ENCODE measurements at places on chromosomes 6 and 20.

DNA sequence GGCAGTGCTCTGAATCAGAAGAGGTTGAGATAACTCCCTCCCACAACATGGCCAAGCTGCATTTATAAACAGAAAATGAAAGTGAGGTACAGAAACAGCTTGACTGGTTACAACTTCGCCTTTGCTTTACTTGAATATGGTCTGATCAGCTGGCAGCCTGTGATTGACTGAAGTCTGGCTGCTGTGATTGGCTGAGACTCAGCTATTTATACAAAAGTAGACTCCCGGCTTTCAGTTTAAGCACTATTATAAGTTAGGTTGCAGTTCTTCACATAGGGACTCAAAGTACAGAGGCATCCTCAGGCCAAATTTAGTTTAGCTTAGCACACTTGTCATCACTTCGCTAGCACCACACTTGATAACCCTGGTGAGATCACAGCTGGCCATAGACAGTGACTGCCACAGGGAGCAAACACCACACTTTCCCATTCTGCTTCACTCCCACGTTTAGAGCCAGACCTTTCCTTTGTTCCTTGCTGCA, 362.6 kb downstream of the EPM2A start:
- DNase-seq = no peak

GRCh38 chr6:36305885-36306284, 30.8 kb downstream of the BNIP5 start:
- no peak for DNase-seq

GRCh38 chr20:41717483-41717882, 99.3 kb upstream of the CHD6 start:
- DNase-seq = peak; percentile 28

DNA sequence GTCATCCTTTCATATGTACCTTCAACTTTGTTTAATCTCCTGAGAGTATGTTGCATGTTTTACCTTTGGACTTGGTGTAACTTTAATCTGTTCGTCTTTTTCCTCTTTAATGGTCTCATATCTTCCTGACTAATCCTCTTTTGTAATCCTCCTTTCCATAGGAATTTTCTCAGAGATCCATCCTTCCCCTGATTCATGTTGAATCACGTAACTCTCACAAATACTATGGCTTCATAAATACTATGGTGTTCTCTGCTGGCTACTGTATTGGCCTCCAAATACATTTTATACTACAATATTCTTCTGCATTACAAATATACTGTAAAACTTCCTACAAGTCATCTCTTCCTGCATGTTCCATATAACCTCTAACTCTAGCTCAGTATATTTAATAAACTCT, 317.7 kb upstream of the ADGRB3 start:
- DNase-seq = no peak

- no peak for DNase-seq
These were observed 95.9 kb upstream of the KCNQ5 start for GRCh38 chr6:72525821-72526510.

GRCh38 chr6:27144740-27145079, 102.8 kb upstream of the PRSS16 start:
- DNase-seq = no peak

- DNase-seq = no peak
These were observed 12.0 kb downstream of the ITPR3 start for GRCh38 chr6:33633084-33633461.

DNA sequence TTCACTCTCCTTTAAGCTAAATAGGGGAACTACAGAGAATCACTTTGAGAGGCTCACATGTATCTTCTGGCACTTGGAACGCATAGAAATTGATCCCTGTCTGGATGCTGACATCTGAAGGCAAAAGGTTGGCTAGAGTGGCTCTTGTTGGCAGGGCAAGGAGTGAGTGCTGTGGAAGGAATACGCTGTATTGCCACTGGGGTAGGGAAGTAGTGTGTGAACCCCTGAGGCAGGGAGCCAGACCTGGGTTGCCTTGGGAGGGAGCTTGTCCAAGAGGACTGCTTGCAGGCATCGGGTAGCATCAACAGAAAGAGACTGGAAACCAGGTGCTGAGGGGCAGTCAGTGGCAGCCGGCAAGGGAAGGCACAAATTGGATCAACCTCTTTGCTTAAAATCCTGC, 8.9 kb upstream of the MMS22L start:
- DNase-seq = no peak

GRCh38 chr6:120173250-120173649, 823.7 kb upstream of the MAN1A1 start:
- DNase-seq = no peak

DNA sequence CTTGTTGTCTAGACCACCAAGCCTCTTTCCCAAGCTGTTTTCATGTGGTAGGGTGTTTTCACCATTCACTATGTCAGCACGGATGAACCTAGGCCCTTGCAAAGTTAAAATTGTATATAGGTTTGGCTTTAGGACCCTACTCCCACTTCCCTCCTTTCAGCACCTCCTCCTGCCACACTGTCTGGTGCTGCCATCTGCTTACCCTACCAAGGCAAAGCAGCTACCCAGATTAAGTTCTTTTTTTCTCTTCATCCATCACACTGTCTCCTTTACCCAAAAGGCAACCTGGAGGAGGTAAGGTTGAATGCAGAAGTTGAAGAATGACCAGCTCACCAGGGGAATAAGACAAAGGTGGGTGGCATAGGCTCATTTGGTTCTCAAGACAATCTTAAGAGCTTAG, 184.0 kb downstream of the CDC5L start:
- DNase-seq = no peak

DNA sequence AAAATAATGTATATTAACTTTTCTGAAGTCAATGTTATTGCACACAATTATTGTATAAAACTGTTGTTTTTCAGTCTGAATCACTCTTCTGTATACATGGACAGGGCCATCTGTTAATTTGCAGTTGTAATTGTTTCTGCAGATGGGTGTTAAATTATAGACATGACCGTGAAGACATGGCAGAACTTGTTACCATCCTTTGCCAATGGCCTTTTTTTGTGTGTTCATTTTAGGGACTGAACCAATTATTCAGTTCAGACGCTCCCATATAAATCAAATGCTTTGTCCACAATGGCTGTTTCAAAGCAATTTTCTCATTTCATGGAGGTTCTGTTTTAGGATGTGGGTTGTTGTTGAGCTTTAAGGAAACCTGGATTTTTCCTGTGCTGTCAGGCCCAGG, 533.7 kb downstream of the DOK5 start:
- no peak for DNase-seq

- DNase-seq = no peak
These were observed 299.8 kb downstream of the CD83 start for GRCh38 chr6:14417377-14417776.

DNA sequence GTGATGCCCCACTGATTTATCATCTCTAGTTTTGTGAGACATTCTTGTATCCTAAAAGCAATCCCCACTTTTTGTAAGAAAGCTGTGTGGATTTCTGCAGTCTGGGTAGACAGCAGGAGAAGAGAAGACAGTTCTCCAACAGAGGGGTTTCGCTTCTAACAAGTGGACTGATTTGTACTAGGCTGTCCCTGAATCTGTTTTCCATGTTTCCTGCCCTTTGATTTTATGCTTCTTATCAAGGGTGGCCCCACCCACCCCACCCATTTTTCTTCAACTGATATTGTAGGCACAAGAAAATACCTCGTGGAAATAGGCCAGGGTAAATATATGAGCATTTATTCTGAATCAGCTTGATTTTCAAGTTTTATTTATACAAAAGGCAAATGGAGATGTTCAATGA, 25.7 kb upstream of the JAG1 start:
- no peak for DNase-seq

DNA sequence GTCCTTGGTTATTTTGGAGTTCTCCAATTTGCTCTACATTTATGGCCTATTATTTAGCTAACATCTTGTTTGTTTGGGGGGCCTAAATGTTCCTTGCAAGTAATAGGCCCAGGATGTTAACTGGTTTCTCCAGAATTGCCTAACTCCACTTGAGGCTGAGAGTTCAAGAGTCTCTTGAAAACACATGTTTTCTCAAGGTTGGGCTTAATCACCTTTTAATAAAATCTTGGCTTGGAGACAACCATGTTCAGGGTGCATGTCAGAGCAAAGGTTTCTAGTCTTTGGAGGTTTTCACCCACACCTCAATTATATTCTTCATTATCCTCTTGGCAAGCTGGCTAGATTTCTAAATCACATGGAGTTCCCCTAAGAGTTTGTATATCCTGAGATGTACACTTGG, 54.2 kb downstream of the KLHL31 start:
- DNase-seq = no peak

- no peak for DNase-seq
These were observed 83.3 kb downstream of the PLCB1 start for GRCh38 chr20:8215361-8215781.

DNA sequence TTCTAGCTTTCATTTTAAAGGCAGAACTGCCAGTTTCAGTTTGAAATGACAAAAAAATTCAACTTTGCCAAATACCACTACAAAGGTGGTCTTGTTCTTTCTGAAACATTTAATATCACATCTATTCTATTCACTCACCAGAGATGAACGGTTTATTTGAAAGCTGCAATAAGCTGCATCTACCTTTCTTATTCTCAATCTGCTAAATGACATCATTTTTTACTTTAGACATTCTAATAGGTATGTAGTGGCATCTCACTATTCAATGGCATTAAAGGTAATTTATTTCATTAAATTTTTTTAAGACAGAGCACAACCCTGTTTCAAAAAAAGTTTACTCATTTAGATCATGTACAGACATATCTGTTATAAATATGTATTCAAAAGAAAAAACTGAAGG, 66.5 kb upstream of the SMIM29 start:
- DNase-seq = no peak

DNA sequence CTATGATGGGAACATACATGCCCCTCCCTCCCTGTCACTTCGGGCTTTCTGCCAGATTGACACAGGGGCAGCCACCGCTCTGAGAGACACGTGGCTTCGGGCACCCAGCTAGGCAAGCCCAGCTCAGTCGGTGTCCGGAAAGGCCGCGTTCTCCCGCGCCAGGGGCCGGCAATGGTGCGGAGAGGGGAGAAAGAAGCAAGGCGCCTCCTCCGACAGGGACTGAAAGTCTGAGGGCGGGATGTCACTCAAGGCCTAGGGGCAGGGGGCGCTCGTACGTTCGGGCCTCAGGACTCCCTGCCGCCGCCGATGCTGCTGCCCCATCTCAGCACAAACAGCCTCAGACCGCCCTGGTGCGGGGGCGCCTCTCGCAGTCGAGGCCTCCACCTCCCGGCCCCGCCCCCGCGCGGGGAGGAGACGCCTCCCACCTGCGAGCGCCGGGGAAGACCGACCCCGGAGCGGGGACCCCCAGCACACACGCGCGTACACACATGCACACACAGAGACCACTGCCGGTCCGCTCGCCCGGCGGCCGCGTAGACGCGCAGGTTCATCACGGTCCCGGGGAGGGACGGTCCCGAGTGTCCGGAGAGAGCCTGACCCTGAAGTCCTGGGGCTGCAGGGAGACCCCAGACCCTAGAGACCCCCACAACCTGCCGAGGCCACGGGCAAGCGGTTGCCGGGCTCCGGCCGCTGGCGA, 1.9 kb downstream of the GRM4 start:
- peak; percentile 82 for DNase-seq

GRCh38 chr6:562052-562676, 94.7 kb downstream of the HUS1B start:
- no peak for DNase-seq

DNA sequence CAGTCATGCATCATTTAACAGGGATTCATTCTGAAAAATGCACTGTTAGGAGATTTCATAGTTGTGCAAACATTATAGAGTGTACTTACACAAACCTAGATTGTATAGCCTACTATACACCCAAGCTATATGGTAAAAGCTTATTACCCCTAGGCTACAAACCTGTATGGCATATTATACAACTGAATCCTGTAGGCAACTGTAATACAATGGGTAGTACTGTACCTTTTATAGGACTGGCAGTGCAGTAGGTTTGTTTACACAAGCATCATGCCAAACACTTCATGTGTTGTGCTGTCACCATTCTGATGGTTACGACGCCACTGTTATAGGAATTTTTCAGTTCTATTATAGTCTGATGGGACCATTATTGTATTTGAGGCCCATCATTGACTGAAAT, 39.3 kb upstream of the KHDC1 start:
- DNase-seq = no peak

- DNase-seq = no peak
These were observed 43.1 kb upstream of the UNC93A start for GRCh38 chr6:167247814-167248595.

DNA sequence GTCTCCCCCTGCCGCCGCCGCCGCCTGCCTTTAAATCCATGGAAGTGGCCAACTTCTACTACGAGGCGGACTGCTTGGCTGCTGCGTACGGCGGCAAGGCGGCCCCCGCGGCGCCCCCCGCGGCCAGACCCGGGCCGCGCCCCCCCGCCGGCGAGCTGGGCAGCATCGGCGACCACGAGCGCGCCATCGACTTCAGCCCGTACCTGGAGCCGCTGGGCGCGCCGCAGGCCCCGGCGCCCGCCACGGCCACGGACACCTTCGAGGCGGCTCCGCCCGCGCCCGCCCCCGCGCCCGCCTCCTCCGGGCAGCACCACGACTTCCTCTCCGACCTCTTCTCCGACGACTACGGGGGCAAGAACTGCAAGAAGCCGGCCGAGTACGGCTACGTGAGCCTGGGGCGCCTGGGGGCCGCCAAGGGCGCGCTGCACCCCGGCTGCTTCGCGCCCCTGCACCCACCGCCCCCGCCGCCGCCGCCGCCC, 474 bp downstream of the CEBPB start:
- peak; percentile 63 for DNase-seq

DNA sequence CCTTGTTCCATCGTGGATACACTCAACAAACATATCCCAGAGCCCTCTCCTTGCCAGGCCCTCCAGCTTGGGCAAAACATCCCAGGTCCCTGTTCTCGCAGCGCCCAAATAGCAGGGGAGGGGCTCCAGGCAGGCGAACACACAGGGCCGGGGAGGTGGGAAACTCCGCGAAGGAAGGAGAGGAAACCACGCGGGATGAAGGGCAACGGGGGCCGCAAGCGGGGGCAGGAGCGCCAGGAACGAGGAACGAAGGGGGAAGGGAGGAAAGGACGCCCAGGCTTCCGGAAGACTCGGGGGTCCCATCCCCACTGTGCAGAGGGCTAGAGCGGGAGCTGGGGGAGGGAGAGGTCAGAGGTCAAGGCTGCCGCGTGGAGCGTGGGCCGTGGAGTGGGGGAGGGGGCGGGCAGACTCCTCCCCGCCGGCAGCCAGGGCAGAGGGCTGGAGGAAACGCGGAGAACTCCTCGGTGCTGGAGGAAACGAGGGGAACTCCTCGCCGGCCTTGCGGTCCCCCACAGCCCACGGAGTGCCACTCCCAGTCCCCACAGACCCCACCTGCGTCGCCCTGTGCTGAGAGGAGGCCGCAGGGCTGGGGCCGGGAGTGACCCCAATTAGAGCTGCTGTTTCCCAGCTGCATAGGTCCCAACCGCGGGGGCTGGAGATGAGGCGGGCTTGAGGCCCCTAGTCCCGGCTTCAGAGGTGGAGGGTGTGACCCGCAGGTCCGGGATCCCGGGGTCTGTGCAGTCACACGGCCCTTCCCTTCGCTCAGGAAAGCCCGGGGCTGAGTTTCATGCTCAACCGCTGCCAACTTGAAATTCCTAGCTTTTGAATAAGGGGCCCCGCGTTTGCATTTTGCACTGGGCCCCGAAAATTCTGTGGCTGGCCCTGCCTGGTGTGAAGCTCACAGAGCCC, 1.2 kb upstream of the RBM38 start:
- DNase-seq = peak; percentile 13

DNA sequence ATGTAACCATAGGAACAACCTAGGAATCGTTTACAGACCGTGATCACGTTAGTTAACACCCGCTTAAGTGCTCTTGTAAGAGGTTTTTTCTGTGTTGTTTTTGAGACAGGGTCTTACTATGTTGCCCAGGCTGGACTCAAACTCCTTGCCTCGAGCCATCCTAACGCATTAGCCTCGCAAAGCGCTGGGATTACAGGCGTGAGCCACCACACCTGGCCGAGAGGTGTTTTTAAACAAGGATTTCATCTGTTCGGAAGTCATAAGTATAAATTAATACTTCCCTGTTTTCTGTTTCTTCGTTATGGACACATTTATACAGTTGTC, 727 bp downstream of the MRS2 start:
- no peak for DNase-seq

Measured in BE2C (cell line).